ENCODE measurements at places on chromosomes 4 and X. TPM values are rescaled to one million over a fixed set of nuclear protein-coding genes. Genes with fewer than 3 reads are reported as not detected.

GRCh38 chrX:137428766-137429591 is 136.9 kb upstream of the ZIC3 start:
- DNase-seq, result no peak

- no peak for DNase-seq
These were observed 40.3 kb downstream of the SLC4A4 start for GRCh38 chr4:71379126-71379525.

DNA sequence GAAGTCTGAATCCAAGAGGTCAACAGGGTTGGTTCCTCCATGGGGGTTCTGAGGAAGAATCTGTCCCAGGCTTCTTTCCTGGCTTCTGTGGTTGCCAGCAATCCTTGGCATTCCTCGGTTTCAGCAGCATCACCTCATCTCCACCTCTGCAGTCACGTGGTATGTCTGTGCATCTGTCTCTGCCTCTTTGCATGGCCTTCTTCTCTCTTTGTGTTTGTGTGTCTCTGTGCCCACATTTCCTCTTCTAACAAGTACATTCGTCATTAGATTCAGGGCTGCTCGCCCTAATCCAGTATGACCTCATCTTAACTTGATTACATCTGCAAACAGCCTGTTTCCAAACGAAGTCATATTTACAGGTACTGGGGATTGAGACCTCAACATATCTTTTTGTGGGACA is 114.0 kb downstream of the BCOR start:
- no peak for DNase-seq

GRCh38 chr4:20194123-20195013 is 57.3 kb upstream of the SLIT2 start:
- no peak for DNase-seq

- DNase-seq, result peak; percentile 100
These were observed at the start of gene CLCN3 for GRCh38 chr4:169619958-169620879. TSS of gene CLCN3 (plus strand) at chr4:169620578. CDS start at chr4:169635929, 15,351 bp downstream.

GRCh38 chr4:72320223-72320948 is 248.6 kb downstream of the ADAMTS3 start:
- DNase-seq, result no peak

DNA sequence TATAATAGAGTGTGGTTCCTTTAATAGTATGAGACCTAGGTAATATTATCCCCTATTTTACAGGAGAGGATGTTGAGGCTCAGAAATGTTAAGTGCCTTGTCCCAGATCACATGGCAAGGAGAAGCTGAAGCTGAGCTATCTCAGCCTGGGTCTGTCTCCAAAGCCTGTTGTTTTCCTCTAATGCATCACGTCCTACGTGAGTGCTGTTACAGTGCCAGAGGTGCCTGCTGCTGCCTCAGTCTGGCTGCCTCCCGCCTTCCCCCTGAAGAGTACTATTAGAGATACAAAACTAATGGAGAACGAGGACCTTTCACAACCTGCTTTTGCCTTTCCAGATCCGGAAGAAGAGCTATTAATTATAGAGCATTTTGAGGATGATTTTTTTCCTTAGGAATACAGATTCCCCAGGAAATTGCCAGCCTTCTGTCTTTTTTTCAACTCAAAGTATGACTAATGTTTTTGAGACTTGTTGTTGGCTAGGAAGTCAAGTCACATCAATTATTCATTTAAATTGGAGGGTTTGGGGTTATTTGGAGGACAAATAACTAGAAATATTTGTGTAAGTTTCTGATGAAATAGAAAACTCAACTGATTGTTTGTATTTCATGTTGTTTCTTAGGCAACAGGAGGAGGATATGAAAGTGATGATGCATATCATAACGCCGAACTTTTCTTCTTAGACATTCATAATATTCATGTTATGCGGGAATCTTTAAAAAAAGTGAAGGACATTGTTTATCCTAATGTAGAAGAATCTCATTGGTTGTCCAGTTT is 43.9 kb upstream of the MTMR1 start:
- no peak for DNase-seq

- DNase-seq, result no peak
These were observed 14.5 kb downstream of the EVC2 start for GRCh38 chr4:5693871-5694270.

DNA sequence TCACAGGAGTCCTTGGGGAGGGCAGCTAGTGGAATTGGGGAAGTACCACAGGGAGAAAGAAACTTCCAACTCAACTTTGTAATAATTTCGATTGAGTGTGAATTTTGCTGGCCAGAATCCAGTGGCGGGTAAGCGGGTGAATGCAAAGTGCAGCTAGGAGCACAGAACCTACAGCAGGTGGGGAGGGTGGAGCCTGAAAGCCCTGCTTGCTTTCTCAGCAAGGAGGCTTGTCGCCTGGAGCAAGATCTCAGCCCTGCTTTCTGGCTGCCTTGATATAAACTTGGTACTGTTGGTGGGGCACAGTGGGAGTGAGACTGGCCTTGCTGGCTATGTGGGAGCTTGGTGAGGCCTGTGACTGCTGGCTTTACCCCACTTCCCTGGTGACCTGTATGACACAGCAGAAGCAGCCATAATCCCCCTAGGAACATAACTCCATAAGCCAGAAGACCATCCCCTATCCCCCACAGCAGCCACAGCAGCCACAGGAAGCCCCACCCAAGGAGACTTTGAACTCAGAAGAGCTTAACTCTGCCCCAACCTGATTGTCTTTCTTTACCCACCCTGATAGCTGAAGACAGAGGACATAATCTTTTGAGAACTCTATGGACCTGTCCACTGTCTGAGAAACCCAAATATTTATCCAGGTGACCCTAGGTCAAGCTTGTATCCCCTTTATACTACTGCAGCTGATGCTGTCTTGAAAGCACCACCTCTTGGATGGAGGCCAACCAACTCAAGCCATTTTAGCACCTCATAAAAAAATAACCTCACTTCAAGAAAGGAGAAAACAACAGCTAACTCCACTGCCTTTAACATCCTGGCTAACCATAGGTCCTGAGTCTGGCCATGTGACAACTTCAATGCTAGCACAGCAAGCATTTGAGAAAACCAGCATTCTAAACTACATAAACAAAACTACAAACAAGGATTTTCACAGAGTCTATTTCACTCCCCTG is 87.2 kb upstream of the PDE5A start:
- DNase-seq, result no peak

GRCh38 chrX:15194146-15194545 is 75.7 kb downstream of the ASB9 start:
- no peak for DNase-seq

DNA sequence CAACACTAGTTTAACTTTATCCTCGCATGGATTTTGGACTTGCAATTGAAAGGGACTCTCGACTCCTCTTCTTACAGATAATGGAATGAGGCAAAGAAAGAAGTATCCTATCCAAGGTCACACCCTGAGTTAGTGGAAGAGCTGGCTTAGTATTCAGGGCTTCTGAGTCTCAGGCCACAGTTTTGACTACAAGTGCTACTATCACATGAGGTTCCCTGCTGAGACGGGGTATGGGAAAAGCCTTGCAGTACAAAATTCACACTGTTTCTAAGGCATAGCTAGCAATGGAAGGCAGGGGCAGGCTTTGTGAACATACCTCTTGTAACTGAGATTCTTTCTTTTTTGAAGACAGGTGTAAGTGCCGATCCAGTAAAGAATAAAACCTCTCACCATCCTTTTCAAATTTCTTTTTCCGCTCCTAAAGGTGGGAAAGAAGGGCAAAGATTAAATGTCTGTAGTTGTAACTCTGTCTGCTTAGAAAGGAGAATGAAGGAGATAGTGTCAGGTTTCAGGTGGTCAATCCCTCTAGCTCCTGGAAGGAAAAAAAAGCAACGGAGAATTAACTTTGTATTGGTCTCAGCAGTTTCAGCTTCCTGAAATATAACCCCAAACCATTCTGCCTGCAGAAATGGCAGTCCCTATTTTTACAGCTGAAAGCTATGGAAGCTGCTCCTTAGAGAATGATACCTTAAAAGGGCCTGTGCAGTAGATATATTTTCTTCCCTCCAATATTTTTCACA is 199.0 kb downstream of the OPHN1 start:
- DNase-seq, result no peak

DNA sequence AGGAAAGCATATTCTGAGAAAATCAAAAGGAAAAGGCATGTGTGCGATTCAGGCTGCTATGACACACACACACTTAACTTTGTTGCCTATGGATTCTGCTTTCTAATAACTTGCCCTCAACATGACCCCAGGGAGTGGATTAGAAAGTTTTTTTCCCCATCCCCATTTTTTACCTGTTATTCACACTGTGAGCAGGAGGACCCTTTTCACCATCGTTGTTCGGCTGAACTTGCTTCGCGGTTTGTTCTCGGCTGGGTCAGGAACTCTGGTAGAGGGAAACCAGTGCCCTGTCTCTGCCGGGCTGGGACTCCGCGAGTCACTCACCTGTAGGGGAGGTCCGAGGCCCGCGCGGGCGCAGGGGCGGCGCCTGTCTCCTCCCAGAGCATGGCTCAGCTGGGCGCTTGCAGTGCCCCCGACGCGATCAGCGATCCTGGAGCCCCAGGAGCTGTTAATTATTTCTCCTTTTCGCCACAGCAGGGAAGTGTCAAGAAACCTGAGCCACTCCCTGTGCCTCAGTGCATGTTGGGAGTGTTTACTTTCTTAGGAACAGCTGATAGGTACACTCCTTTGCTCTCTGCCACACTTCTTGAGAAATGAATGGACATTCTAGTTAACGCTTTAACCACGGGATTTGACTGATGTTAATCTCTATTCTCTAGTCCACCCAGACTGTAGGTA is at the start of gene RASSF6:
Gene RASSF6 (minus strand): TSS at position 322 of the 678 bp plus-strand sequence. CDS start 8,641 bp downstream, outside the sequence.
- DNase-seq, result peak; percentile 93

DNA sequence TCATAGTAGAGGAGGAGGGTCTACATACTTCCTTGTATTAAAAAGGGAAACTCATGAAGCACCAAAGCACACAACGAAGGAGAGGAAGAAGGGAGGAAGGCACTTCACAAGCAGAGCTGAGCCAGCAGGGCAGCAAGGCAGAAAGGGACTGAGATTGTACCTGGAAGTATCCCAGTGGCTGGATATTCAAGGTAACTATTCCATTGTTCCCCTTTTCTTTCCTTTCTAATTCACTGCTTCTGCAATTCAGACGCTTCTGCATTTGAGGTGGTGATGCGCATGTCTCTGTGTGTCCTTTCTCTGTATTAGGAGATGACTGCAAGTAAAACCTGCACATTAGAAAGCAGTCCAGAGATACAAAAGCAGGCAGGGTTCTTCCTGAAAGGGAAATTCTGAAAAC is 54.9 kb downstream of the UBQLN2 start:
- DNase-seq, result no peak

- DNase-seq, result no peak
These were observed 90.2 kb downstream of the TET2 start for GRCh38 chr4:105236916-105237311.

DNA sequence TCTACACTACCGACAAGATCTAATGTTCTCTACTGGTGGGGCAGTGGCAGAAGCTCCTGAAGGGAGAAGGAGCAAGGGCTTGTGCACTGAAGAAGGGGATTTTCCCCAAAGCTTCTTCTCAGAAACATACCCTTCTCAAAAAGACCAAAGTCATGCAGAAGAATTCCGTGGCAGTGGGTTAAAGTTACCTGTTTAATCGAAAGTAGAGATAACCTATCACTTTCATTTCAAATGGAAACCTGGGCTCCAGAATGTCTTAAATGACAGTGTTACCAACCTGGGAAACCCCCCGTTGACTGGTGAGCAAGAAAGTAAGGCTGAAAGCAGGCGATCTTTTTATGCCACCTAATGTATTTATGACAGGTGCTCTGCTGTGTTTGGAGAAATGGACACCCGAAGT is 92.5 kb upstream of the TEX13D start:
- DNase-seq, result no peak

The MUC7 gene
- not detected for total RNA-seq

The FRMPD4 gene
- 0.29 TPM for total RNA-seq

The SPANXC gene
- not detected for total RNA-seq

The SORCS2 gene
- total RNA-seq, result 7.2 TPM

The COL4A6 gene
- total RNA-seq, result 1.8 TPM

The BDH2 gene
- total RNA-seq, result 56.6 TPM

The C4orf50 gene
- total RNA-seq, result 0.12 TPM

The JAKMIP1 gene
- total RNA-seq, result 0.64 TPM

All from upper lobe of right lung (tissue), 1 donor.